ENCODE measurements at places on chromosomes 4 and X. TPM values are rescaled to one million over a fixed set of nuclear protein-coding genes. Genes with fewer than 3 reads are reported as not detected.

CLOCK gene
- 17.6 TPM for polyA plus RNA-seq

FAM3A gene
- polyA plus RNA-seq = 25.5 TPM

HTN3 gene
- not detected for polyA plus RNA-seq

NAT8L gene
- polyA plus RNA-seq = 4.3 TPM

NDST4 gene
- 1.0 TPM for polyA plus RNA-seq

GRID2 gene
- polyA plus RNA-seq = 0.16 TPM

HDAC8 gene
- 19.2 TPM for polyA plus RNA-seq

CT45A3 gene
- not detected for polyA plus RNA-seq

DNA sequence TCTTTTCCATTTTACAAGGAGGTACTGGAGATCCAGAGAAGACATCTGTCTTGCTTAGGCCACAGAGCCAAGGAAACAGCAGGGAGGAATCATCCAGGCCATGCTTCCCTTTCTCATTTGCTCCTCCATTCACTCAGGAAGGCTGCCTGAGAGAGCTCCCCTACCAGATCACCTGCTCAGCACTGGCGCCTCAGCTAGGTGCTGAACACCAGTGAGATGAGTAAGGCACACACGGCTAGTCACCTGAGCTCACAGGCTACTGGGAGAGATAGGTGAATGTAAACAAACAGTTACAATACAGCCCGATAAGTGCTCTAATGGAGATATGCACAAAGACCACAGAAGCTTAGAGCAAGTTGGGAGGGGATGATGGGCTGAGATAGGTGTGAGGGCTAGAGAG lies 149.8 kb upstream of the ARHGEF9 start:
- no peak for DNase-seq

- DNase-seq = no peak
Measured at GRCh38 chrX:6313356-6313755, 84.7 kb upstream of the NLGN4X start.

- DNase-seq = no peak
Measured at GRCh38 chrX:3351276-3351675, 4.8 kb upstream of the MXRA5 start.

DNA sequence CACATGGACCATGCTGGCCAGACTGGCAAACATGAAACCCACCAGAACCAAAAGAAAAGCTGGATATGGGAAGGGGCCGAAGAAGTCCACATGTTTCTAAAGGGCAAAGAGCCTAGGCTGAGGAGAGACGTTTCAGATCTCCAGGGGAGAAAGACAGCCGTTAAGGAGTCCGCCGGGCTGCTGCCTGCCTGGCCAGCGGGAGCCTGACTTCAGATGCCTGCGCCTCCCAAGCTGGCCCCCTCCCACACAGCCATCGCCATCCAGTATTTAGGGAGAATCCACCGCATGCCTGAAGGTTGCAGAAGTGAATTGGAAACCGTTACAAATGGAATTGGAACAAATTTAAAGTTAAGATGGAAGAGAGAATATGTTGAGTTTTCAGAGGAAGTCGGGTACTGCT lies 2.9 kb downstream of the TBL1X start:
- no peak for DNase-seq

GRCh38 chr4:41050880-41051775 lies 163.2 kb downstream of the APBB2 start:
- no peak for DNase-seq

- no peak for DNase-seq
Measured at GRCh38 chrX:102975016-102975415, 37.9 kb downstream of the RAB40AL start.

GRCh38 chrX:146396409-146396808 lies 413.2 kb upstream of the CXorf51B start:
- DNase-seq = no peak

GRCh38 chrX:109501176-109501575 lies 19.3 kb upstream of the GUCY2F start:
- DNase-seq = no peak

DNA sequence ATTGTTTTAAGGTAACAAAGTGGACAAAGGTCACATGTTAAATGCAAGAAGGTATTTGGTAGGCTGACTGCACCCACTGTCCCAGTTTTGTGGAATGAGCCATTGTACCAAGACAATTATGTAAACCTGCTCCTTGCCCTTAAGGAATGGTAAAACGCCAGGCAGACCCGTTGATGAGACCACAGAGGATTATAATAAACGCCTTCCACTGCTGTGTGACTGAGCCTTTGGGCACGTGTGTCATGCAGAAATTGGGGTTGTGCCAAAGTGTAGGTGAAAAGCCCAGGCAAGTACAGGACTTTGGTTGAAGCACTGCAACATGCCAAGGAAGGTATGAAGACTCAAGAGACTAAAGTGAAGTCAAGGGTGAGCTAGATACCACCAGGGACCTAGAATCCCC lies 59.7 kb downstream of the LRRC66 start:
- no peak for DNase-seq

DNA sequence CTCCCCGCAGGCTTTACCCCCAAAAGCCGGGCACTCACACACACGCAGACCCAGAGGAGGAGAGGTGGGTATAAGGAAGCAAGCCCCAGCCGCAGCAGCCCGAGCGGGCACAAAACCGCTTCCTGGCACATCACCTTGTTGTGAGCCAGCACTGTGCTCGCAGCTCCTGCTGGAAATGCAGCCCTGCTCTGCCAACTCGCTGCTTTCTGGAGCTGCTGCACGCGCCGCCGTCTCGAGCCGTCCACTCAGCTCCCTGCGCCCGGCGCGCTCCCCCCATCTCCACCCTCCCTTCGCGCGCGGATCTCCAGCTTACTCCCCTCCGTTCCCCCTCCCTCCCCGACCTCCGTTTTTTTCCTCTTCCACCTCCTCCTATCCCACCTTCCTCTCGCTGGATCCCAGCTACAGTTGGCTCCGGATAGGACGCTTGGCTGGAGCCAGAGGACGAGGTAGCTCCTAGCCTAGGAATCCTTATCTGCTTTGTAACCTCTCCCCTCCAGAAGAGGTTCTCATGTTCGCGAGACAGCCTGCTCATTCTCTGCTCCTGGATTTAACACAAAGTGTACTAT lies at the start of gene SPOCK3:
SPOCK3 (minus strand) TSS at position 179 of the 566 bp plus-strand sequence.
- DNase-seq = no peak

- DNase-seq = no peak
Measured at GRCh38 chrX:16191605-16192004, 24.3 kb downstream of the MAGEB17 start.

All from forelimb muscle (tissue), 1 donor.